ENCODE measurements at places on chromosomes 16 and 17. TPM values are rescaled to one million over a fixed set of nuclear protein-coding genes. Genes with fewer than 3 reads are reported as not detected.

DNA sequence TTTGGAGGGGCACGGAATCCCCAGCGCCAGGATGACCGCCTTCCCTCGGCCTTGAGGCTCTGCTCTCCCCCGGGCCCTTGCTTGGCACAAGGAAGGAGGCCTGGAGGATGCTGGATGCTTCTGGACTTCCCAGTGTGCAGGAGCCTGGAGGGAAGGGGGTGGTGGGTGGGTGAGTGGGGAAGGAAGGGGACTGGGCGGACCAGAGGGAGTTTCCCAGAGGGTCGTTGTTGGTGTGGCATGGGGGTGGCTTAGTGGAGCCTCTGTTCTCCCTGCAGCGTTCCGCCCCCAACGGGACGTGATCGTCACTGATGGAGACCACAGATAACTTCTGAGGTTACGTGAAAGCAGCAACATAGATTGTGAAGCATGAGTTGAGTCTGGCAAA is 140.0 kb downstream of the IRF8 start:
- DNase-seq: no peak

KCNH4 gene
- total RNA-seq: 0.19 TPM

- no peak for DNase-seq
Measured at GRCh38 chr16:82653550-82654511, 27.1 kb downstream of the CDH13 start.

DNA sequence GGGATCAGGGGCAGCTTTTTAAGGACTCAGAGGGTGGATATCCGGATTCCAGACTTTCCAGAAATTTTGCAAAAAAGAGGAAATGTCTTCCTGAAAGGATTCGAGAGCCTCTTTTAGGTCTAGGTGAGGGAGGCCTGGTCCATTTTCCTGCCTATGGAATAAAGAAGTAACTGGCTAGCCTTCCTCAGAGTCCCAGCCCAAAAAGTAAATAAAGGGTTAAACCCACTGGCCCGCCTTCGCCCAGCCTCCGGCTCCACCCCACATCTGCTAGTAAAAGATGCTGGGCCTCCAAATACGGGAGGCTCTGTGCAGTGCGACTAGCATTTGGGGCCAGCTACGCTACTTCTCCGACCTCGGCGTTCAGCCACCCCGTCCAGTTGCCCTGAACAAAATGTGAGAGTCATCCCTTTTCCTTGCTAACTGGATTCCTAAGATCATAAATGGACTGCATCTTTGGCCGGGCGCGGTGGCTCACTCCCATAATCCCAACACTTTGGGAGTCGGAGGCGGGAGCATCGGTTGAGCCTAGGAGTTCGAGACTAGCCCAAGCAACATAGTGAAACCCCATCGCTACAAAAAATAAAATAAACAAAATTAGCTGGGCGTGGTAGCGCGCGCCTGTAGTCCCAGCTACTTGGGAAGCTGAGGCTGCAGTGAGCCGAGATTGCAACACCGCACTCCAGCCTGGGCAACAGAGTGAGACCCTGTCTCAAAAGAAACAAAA is 824 bp upstream of the MPP2 start:
- peak; percentile 76 for DNase-seq

- DNase-seq: no peak
Measured at GRCh38 chr16:81713295-81713772, 65.8 kb upstream of the PLCG2 start.

IRX6 gene
- total RNA-seq: 0.96 TPM

RNF112 gene
- total RNA-seq: 1.4 TPM

DNA sequence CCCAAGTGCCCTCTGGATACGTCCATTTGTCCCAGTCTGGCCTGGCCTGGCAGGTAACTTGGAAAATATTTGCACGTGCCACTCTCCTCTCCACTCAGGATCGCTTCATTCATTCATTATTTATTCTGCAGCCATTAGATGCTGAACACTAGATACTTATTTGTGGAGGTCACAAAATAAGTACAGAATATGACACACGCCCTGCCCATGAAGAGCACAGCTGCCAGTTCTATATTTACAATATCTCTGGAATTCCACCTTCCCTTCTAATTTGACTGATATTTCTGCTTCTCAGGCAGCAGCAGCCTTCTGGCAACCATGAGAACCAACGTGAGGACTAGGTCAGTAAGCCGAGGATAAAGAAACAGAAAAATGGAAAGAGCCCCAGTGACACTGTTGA is 20.9 kb downstream of the TRIM16 start:
- DNase-seq: no peak

GRCh38 chr17:78393575-78393974 is 15.1 kb downstream of the PGS1 start:
- DNase-seq: no peak

- DNase-seq: no peak
Measured at GRCh38 chr17:72143245-72143644, 22.4 kb downstream of the SOX9 start.

GRCh38 chr17:4576729-4577322 is 7.5 kb upstream of the SMTNL2 start:
- DNase-seq: no peak

HEATR9 gene
- not detected for total RNA-seq
